ENCODE measurements at places on chromosomes 1 and 21.

- DNase-seq: peak; percentile 87
Observed at GRCh38 chr1:66924756-66925557, at the start of the genes DNAI4 and MIER1. TSS of gene DNAI4 (minus strand) at chr1:66924856. CDS start at chr1:66924831, 25 bp downstream. TSS of gene MIER1 (plus strand) at chr1:66924990. CDS start at chr1:66925029, 39 bp downstream.

DNA sequence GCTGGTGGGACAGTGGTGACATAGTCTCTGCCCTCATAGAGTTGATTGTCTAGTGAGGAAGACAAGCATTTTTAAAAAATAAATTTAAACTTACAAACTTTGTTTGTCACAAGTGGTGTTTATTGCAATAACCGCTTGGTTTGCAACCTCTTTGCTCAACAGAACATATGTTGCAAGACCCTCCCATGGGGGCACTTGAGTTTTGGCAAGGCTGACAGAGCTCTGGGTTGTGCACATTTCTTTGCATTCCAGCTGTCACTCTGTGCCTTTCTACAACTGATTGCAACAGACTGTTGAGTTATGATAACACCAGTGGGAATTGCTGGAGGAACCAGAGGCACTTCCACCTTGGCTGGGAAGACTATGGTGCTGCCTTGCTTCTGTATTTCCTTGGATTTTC lies 58.4 kb downstream of the LAMC2 start:
- DNase-seq: no peak

- no peak for DNase-seq
Observed at GRCh38 chr1:12475530-12475934, 142.5 kb downstream of the DHRS3 start.

DNA sequence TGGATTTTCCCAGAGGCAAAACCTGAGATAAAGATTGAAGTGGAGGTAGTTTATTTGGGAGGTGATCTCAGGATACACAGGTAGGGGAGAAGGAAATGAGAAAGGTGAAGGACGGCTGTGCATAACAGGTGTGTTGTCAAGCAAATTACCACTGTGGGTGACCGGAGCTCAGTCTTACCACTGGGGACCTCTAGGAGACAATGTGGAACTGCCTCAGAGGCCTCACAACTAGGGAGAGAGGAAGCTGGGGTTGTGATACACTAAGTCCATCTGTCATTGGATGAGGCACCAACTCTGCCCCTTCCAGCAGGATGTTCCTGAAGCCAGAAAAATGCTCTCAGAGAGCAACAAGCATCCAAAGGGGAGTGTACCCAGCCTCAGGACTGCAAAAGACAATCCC lies 32.6 kb downstream of the GRIK3 start:
- no peak for DNase-seq

All from stimulated activated CD4-positive, alpha-beta T cell treated with anti-CD3 and anti-CD28 coated beads, Interleukin-1b, Interleukin-23, amount 100 ng/mL, for 24 hours (primary cell).